ENCODE measurements at places on chromosomes 2 and 18.

DNA sequence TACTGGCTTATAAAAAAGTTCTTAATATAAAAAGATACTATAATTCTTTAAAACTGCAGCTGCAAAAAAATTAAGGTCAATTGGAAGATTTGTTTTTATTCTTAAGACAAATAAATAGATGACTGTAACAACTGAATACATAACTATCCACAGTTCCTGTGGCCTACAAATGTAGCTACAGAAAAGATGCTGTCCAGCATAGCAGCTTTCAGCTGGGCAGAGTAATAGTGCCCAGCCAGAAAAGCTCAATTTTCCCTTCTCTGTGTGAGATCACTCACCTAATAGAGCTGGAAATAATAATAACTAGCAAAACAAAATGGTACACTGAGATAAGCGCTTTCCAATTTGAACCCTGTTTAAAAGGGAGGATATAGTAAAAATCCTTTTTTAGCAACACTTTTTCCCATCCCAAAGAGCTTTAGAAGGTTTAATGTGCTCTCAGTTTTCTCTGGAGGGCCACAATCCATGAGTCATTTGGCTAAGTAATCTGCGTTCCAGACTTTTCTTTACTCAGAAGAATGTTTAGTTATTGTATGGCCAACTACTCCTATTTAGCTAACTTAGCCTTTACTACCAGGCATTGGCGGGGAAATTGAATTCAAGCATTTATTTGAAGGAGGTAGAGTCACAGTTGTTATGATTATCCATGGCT is 158.1 kb upstream of the SLC39A10 start:
- DNase-seq, result peak; percentile 68

- DNase-seq, result no peak
These were observed 25.2 kb upstream of the HNMT start for GRCh38 chr2:137939026-137939425.

GRCh38 chr2:38947241-38948239 is 57.9 kb downstream of the ARHGEF33 start:
- peak; percentile 70 for DNase-seq

GRCh38 chr2:222241128-222241870 is 57.5 kb downstream of the PAX3 start:
- DNase-seq, result no peak

- no peak for DNase-seq
These were observed 120.8 kb downstream of the CRIM1 start for GRCh38 chr2:36476411-36476810.

DNA sequence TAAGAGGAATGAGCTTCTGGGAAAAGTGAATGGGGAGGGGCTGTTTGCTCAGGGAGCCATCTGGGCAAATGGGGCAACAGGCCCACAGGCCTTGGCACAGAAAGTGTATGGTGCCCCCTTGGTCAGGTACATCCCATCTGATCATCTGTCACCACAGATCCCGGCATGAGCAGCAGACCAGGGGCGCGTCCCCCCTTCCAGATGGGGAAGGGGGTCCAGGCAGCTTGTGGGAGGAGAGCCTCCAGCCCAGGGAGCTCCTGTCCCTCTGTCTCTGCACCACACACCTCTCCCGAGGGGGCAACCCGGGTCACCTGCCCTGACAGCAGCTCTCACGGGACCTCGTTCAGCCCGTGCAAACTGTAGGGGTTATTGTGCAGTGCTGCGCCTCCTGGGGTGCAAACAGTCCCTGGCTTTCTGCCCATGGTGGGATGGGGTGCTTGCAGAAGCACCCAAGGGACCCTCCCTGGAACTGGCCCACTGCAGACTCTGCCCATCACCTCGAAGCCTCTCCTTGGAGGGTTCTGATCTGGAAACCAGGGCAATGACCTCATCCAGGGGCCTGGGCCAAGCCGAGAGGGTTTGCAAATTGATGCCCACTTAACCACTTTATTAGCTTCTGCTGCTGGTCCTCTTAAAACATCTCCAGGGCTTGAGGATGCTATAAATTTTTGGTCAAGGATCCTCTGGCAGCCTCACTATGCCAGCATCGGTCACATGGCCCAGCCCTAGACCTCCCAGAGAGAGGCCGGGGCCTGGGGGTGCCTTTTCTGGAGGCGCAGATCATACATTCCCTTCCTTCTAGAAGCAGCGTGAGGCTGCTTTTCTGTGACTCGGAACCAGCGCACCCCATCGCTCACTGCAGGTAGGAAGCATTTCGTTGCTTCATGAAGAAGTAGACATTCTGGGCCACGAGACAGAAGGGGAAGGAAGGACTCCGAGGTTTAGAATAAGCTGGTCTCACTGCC is 7.6 kb upstream of the BOK start:
- DNase-seq, result no peak

DNA sequence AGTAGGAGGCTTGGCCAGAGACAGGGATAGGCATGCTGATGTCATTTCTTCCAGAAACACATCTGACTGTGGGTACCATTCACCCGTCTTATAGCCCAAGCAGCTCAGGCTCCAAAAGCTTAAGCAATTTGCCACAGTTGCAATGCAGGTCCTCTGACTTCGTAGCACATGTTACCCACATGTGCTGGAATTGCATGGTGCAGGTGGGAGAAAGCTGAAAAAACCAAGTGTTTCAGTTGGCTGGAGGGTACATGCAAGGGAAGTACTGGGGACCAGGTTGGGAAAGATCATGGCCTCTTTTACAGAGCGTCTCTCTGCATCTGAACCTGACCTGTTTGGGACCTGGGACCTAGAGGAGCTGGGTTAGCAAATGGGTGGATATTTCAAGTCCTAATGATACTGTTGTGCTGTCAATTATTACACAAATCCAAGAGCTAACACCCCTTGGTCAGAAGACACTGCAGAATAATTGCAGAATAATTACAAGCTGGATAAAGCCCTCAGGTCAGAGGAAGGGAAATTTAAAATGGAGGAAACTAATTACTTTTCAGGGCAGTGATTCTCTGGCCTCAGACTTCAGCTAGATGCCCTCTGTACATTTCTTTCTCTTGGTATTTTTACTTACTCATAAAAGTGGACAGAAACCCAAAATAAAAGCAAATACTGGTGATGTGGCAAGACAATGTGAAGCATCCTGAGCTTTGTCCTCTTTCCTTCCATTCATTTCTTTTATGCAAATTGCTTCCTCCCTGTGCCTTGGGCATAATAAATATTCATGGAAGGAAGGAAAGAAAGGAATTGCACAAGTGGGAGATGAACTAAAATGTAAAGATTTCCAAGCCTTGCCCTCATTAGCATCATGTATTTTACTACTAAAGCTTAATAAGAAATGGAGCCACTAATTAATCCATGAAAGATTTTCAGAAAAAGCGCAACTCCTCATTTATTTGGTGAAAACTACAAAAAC is 45.6 kb upstream of the TTC39C start:
- DNase-seq, result no peak

GRCh38 chr2:177742851-177743250 is 329.7 kb downstream of the PDE11A start:
- DNase-seq, result no peak

DNA sequence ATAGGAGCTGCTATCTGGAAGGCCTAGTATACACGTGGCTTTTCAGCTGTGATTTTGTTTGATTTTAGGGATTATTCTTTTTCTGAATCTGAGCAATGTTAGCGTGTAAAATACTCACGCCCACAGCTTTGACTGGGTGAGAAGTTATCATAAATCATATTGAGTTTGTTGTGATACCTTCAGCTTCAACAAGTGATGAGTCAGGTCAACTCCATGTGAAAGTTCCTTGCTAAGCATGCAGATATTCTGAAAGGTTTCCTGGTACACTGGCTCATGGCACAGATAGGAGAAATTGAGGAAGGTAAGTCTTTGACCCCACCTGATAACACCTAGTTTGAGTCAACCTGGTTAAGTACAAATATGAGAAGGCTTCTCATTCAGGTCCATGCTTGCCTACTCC is at the start of gene GKN1:
Gene GKN1, plus strand, starts transcription at position 386 of the 400 bp plus-strand sequence. CDS start 42 bp downstream, outside the sequence.
- no peak for DNase-seq

- DNase-seq, result no peak
These were observed 823.2 kb upstream of the ID2 start for GRCh38 chr2:7858624-7859023.

GRCh38 chr18:46754661-46755292 is 2.1 kb downstream of the ST8SIA5 start:
- no peak for DNase-seq

GRCh38 chr2:190695739-190696138 is 46.9 kb downstream of the NAB1 start:
- no peak for DNase-seq

GRCh38 chr2:239661334-239662312 is 260.8 kb upstream of the HDAC4 start:
- no peak for DNase-seq

DNA sequence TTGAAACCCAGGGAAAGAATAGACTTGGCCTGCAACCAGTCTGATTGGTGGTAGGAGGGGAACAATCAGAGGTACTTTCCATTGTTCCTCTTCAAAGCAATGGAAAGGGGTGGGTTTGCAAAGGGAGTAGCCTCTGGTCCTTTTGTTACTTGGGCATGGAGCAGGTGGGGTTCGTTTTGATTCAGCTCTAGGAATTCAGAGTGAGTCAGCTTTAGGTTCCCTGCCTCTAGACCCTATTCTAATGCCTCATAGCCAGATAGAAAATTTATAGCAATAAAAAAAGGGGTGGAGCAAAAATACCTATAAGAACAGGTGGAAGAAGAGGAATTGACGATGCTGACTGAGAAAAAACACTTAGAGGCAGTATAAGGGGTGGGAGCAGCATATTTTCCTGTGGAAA is 636.4 kb downstream of the PLCL1 start:
- DNase-seq, result no peak

- DNase-seq, result no peak
These were observed 288 bp upstream of the RDH14 start for GRCh38 chr2:18560797-18561085.

GRCh38 chr2:54492335-54492734 is 36.2 kb downstream of the SPTBN1 start:
- no peak for DNase-seq

GRCh38 chr2:218286570-218287459 is 5.5 kb downstream of the TMBIM1 start:
- DNase-seq, result peak; percentile 95

DNA sequence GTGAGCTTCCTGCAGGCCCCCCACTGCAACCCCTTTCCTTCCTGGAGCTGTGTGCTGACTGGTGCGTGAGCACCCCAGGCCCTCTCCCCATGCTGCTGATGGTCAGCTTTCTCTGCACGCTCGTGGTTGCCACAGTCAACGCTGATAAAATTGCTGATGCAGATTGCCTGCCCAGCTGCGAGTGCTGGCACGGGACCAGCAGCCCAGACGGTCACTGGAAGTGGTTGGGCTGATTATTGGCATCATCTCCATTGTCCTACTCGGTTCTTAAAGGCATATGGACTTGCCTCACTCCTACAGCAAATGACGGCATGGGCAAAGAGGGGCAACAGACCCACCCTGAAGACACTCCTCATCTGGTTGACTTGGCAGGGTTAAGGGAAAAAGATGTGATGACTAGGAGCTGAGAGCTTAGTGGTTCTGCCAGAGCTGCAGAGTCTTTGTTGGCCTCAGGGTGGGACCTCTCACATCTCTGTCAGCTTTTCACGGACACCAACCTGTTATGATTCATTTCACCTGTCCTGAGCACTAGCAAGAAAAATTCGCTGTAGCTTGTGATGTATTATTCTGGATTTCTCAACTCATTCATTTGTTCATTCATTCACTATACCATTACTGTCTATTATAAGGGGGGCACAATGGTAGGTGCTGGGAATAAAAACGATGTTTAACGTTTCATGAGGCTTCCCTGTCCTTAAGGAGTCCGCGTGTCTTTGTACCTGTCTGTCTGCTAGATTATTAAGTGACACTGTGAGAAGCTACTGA is 38.4 kb downstream of the PAX8 start:
- peak; percentile 95 for DNase-seq

DNA sequence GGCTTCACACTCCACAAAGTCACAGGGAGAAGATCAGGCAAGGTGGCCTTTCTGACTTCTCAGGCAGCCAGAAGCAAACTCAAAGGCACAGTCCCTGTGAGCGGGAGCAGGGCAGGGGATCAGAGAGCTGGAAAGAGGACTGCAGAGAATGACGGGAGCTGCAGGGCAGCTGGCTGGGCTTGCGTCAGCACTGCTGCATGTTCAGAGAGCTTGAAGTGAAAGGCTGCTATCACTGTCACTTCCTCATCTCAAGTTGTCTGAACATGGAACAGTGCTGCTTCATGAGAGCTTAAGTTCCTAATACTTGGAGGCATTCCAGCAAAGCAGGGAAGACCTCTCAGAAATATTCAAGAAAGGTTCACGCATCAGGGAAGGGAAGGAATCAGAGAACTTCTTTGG is 20.4 kb downstream of the TGFBRAP1 start:
- DNase-seq, result no peak

DNA sequence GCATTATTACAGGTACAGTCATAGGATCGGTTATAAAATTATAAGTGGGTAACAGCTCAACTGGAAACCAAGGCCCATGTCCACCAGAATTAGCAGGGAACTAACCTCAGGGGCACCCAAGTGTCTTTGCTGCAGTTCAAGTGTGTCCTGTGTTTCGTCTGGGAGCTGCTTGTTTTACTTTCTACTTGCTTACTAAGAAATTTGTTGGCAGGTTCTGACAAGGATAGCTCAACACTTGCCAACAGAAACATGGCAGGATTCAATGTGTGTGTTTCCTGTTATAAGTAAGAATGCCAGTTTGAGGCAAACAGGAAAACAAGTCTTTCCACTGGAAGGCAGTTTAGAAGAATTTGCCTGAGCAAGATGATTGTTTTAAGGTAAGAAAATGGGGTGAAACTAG is 104.5 kb downstream of the EPHA4 start:
- peak; percentile 64 for DNase-seq

DNA sequence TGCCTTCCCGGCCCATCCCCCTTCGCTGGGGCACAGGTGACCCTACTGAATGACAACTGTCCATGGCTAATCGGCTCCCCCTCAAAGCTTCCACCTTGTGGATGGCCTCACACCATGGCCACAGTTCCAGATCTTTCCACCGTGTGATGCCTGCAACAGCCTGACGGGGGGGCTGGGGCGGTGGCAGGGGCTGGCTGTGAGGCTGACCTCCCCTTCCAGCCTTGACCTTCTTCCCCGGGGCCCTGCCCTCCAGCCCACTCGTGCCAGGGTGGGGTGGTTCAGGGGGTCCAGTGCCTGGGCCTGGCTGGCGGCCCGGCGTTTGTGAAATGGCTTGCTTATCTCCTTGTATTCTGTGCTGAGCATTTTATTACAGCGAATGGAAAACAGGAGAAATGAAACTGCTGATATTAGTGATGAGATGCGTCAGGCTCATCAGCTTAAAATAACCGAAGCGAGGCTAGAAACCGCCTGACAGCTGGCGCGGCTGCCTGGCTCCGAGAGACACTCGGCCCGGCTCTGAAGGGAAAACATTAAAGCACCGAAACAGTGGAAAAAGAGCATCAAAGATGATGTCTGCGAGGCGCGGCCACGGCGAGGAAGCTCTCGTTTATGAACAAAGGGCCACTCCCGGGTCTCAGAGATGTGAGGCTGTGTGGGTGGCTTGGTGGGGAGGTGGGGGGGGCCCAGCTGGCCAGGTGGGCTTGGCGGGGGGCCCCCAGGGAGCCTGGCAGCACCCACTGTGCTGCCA is 916 bp upstream of the PDCD1 start:
- no peak for DNase-seq

- DNase-seq, result peak; percentile 54
These were observed 121.6 kb upstream of the NDUFV2 start for GRCh38 chr18:8980918-8981317.

- DNase-seq, result no peak
These were observed 993 bp downstream of the COX7A2L start for GRCh38 chr2:42359965-42360483.

Data from astrocyte of the spinal cord (primary cell).